ENCODE measurements at places on chromosomes 7 and 10.
A peak's percentile ranks its signal among the peaks of the same experiment; 100 is the strongest.

GRCh38 chr7:104296266-104296665, 32.1 kb upstream of the LHFPL3 start:
- no peak for DNase-seq

DNA sequence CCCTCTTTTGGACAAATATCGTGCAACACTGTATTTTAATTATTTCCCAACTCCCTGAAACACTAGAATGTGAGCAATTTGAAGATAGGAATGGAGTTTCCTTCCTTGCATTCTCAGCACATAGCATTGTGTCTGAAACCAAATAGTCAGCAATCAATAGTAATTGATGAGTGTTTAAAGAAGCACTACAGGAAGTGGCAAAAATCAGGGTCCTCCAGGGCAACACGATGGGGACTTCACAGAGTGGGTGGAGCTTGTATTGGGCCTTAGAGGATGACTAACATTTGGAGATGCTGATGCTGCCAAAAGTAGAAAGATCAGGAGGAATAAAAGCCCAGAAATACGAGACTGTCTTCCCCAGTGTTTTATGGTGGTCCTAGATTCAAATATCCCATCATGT, 94.9 kb downstream of the NPSR1 start:
- DNase-seq, result no peak

GRCh38 chr7:141286522-141286921, 212.7 kb downstream of the TMEM178B start:
- no peak for DNase-seq

- no peak for DNase-seq
Observed at GRCh38 chr7:73978661-73979563, 49.1 kb upstream of the ELN start.

DNA sequence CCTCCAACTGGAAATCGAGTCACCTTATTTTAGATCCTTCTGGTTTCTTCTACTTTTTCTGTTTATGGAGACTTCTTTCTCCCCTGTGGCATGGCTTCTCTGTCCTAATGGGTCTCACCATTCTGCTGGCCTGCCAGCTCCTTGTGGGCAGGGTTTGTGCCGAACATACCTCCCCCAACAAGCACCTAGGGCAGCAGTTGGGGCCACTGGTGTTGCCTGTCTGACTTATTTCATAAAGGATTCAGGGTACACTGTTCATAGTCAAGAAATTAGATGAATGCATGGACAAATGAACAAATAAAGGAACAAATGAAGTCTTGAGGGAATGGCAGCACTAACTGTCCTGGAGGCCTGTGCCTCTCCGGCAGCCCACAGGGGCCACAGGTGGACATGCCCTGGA, 55.6 kb upstream of the DOCK1 start:
- no peak for DNase-seq

GRCh38 chr10:27041196-27041595, 59.1 kb downstream of the ANKRD26 start:
- no peak for DNase-seq

DNA sequence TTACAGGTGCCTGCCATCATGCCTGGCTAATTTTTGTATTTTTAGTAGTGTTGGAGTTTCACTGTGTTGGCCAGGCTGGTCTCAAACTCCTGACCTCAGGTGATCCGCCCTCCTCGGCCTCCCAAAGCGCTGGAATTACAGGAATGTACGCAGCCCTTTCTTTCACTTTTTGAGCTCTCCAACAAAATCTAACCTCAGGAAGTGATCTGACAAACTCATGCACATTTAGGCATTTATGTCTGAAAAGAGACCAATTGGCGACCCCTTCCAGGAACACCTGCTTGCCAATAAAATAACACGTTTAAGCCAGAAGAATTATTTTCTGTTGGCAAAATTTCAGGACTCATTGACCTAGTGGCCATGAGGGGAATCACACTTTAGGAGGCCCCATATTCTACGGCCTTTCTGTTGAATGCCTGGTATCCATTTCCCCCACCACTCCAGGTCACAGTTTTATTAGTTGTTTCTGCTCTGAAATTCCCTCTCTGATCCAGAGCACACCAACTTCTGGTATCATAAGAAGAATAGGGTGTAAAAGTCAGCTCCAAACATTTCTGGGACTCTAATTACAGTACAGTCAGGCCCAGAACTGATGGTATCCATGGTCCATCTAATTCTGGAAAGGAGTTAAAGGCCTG, 65.8 kb upstream of the FRMD4A start:
- DNase-seq, result no peak

- no peak for DNase-seq
Observed at GRCh38 chr10:60426425-60426824, 36.8 kb upstream of the ANK3 start.

DNA sequence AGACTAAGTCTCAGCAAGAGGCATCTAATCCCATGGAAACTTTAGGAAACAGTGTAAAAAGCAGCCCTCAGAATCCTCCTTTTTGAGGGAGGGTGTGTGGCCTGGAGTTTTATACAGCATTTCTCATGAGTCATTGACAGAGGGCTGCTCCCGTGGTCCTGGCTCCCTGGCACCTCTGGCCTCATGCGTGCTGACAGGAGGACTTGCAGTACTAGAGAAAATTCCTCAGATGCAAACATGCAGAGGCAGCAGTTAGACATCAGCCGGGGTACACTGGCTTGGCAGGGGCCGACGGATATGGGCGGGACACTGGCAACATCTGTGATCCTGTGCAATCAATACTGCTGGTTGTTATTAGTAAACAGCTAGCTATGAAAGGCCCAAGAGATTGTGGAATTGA, 925.1 kb upstream of the CELF2 start:
- DNase-seq, result no peak

- no peak for DNase-seq
Observed at GRCh38 chr10:118965096-118965495, 64.4 kb upstream of the NANOS1 start.

GRCh38 chr7:86929293-86930109, 130.0 kb downstream of the ELAPOR2 start:
- DNase-seq, result no peak

GRCh38 chr7:16400893-16401275, 20.5 kb downstream of the CRPPA start:
- DNase-seq, result no peak

- DNase-seq, result no peak
Observed at GRCh38 chr7:46072722-46073121, 151.7 kb upstream of the IGFBP3 start.

- DNase-seq, result peak; percentile 31
Observed at GRCh38 chr10:62732841-62733653, 71.5 kb upstream of the ADO start.

GRCh38 chr10:26799342-26799741, 61.4 kb downstream of the ABI1 start:
- no peak for DNase-seq

DNA sequence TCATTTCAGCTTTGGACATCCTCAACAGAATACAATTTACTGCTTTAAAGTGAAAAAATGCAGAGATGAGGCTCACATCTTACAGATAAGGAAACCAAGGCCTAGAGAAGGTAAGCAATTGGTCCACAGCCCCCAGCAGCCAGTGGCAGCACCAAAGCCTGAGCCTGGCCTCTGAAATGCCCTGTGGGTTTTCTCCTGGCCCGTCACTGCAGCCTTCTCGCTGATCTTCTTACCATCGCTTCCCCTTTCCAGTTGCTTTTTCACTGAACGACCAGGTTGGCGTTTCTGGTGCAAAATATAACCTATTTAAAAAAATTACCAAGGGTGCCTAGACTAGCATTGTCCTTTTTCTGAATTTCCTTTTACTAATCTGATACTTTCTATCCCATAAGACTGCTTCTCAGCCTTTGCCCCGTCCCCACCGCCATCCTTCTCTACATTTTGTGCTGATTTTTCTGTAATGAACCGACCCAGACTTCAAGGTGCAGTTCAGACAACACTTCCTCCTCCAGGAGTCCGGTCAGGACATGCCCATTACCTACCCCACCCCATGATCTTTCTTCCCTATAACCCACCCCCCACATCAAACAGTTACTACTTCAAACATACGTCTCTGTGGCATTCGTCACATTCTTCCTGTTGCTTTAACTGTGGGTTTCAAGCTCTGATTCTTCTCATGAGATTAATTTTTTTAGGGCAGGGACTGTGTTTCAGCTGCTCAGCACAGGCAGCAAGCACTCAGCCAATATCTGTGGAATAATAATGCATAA, 289.4 kb downstream of the DNAJB6 start:
- no peak for DNase-seq

DNA sequence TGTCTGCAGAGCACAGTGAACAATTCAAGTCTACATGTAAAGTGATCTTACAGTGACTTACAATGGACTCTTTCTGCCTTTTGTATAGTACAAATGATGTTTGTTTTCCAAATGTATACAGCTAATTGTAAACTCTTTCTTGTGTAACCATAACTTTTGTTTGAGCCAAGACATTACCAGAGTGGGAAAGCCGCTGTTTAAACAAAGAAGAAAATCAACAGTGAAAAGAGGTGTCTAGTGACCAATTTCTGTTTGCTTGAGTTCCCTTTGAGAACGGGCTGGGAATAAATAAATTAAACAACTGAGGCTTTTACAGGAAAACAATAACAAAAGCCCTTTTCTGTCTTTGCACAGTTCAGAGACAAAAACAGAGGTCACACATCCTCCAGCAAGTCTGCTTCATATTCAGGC, 1163.4 kb downstream of the CNTNAP2 start:
- DNase-seq, result no peak

DNA sequence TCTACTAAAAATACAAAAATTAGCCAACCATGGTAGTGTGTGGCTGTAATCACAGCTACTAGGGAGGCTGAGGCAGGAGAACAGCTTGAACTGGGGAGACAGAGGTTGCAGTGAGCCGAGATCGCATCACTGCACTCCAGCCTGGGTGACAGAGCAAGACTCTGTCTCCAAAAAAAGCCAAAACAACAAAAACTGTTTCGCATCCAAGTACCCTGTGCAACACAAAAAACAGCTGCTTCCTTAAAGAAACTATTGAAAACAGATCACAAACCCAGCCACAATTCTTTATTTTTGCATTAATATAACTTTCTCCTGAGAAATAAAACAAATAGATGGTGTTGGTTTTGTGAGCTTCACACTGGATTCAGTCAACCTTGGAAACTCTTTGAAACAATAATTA, 112.1 kb upstream of the AFAP1L2 start:
- no peak for DNase-seq

DNA sequence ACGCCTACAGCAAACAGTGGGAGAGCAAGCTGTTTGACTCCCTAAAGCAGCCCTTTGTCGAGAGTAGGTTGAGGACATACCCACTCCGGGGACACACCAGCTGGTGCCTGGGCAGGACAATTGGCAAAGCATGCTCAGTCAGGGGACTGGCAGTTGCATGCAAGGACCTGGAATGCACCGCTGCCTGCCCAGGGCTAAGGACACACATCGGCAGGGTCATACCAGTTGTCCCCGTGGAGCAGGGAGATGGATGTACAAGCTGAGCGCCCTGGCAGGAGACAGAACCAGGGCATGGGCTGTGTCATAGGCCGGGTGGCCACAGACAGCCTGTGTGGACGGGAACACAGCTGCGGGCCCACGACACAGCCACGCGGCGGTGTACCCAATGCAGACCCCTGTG, 18.3 kb upstream of the ELN start:
- no peak for DNase-seq

- DNase-seq, result no peak
Observed at GRCh38 chr7:31647511-31647910, 39.5 kb upstream of the PPP1R17 start.
